ENCODE measurements at places on chromosomes 6 and 20. TPM values are rescaled to one million over a fixed set of nuclear protein-coding genes. Genes with fewer than 3 reads are reported as not detected.

Gene GDAP1L1
- total RNA-seq: not detected

Gene TPX2
- total RNA-seq: 35.1 TPM

Gene COX7A2
- 352 TPM for total RNA-seq

Gene HCRTR2
- total RNA-seq: not detected

Gene GSTA3
- total RNA-seq: not detected

Gene HSPA1L
- 0.78 TPM for total RNA-seq

Gene DLK2
- total RNA-seq: 1.8 TPM

Gene PRSS35
- 3.7 TPM for total RNA-seq

Gene AFG1L
- 3.2 TPM for total RNA-seq

Gene PSORS1C1
- under 0.01 TPM for total RNA-seq

Gene ADGB
- total RNA-seq: not detected

Gene MOG
- total RNA-seq: not detected

Gene BPIFB4
- total RNA-seq: not detected

Gene MOXD1
- total RNA-seq: 16.0 TPM

Gene RTEL1
- total RNA-seq: 12.4 TPM

Gene ZNF76
- total RNA-seq: 7.2 TPM

Gene SCGN
- not detected for total RNA-seq

Gene VAPB
- total RNA-seq: 18.8 TPM

Gene DOK5
- total RNA-seq: 2.1 TPM

Gene SLC9A8
- 4.8 TPM for total RNA-seq

Gene PHACTR1
- total RNA-seq: 0.16 TPM

Gene TFAP2C
- not detected for total RNA-seq

Gene MUCL3
- total RNA-seq: not detected

Gene PTGIS
- 6.3 TPM for total RNA-seq

Gene NT5E
- total RNA-seq: 111 TPM

Data from epithelial cell of alveolus of lung (primary cell).